ENCODE measurements at places on chromosomes 3 and 15.
A peak's percentile ranks its signal among the peaks of the same experiment; 100 is the strongest.

- no peak for DNase-seq
These were observed 21.6 kb upstream of the PRR23E start for GRCh38 chr3:127171320-127171719.

DNA sequence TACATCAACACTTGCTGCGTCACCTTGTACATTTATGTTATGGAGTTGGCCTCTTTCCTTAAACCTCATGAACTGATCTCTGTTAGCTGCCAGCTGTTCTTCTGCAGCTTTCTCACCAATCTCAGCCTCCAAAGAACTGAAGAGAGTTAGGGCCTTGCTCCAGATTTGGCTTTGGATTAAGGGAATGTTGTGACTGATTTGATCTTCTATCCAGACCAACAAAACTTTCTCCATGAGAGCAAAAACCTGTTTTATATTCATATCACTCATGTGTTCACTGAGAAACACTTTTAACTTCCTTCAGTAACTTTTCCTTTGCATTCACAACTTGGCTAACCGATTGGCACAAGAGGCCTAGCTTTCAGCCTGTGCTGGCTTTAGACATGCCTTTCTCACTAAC, 1156.0 kb upstream of the CADM2 start:
- DNase-seq = no peak

- DNase-seq = no peak
These were observed 51.5 kb downstream of the TJP1 start for GRCh38 chr15:29770796-29771195.

DNA sequence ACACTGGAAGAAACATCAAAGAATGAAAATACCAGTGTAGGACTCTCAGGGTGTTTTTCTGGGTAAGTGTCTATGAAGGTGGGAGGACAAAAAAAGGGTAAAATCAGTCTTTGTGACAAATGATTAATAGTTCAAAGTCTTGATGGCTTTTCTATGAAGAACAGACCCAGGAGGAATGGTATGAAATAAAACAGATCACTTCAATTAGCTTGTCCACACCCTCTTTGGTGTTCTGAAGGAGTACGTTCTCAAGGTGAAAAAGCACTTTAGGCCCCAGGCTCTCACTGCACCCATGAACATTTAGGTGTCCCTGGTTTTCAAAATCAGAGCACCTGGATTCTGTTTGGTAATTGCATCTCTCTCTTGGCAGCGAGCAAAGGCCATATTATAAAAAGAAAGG, 383.6 kb upstream of the NR2F2 start:
- DNase-seq = no peak

DNA sequence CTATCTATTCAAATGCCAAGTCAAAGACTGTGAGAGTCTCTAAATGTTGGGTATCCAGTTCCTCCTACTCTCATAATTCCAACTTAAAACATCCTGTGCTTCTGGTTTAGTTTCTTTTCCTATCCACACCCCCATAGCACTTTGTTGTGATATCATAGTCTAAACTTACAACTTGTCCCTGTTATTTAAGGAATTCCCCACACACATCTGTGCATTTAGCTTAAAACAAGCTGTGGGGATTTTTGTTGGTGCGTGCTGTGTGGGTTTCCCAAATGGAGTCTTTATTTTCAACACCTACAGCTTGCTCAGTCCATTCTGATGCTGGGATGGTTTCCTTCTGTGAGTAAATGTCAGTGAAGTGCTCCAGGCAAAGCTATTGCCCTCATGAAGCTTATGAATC, 167.3 kb downstream of the GMNC start:
- DNase-seq = no peak

DNA sequence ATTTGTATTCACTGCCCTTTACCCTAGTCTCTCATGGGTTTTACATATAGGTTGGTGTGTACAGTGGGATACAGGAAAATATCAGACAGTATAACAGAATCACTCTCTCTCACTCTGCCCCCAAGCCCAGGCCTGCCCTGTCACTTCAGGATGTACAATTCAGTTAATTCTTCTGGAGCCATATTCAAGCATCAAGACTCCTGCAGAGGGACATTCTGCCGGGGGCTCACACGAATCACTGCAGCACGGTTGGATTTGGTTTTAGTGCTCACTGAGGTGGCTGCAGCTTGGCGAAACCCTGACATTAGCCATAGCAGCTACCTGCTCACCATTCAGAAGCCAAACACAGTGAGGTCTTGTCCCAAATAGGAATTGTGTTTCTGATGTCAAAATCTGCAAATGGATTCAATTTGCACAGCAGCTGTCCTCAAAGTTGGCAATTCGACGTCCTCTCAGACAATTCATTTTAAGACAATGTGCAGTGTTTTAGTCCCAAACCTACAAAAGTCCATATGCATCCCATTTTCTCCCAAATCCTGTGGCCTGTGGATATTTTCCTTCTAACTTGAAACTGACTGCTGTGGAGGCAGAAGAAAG, 82.9 kb downstream of the CHSY1 start:
- DNase-seq = no peak

GRCh38 chr3:62084558-62084957, 288.8 kb downstream of the FEZF2 start:
- DNase-seq = no peak

DNA sequence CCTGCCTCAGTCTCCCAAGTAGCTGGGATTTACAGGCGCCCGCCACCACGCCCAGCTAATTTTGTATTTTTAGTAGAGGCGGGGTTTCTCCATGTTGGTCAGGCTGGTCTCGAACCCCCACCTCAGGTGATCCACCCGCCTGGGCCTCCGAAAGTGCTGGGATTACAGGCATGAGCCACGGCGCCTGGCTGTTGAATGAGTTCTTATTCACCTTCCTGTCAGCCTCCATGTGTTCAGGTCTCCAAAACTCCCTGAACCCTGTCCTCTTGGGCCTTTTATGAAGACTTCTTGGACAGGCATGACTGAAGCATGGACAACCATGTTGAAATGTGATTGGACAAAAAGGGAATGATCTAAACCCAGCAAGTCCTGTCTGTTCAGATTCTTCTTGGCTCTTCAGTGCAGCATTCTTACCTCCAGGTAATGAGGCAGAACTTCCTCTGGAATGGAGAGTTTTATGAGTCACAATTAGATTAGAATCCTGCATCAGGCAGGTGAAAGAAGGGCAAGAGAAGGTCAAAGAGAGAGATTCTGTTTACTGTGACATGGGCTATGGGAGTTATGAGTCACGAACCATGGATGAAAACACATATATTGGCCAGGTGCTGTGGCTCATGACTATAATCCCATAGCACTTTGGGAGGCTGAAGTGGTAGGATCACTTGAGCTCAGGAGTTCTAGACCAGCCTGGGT, 23.1 kb upstream of the EIF4A2 start:
- no peak for DNase-seq

- DNase-seq = no peak
These were observed 725.2 kb upstream of the GOLIM4 start for GRCh38 chr3:168820810-168821415.

- no peak for DNase-seq
These were observed 414.0 kb upstream of the ZNF717 start for GRCh38 chr3:76199382-76199781.

- no peak for DNase-seq
These were observed 26.0 kb downstream of the SLC6A6 start for GRCh38 chr3:14428087-14429033.

DNA sequence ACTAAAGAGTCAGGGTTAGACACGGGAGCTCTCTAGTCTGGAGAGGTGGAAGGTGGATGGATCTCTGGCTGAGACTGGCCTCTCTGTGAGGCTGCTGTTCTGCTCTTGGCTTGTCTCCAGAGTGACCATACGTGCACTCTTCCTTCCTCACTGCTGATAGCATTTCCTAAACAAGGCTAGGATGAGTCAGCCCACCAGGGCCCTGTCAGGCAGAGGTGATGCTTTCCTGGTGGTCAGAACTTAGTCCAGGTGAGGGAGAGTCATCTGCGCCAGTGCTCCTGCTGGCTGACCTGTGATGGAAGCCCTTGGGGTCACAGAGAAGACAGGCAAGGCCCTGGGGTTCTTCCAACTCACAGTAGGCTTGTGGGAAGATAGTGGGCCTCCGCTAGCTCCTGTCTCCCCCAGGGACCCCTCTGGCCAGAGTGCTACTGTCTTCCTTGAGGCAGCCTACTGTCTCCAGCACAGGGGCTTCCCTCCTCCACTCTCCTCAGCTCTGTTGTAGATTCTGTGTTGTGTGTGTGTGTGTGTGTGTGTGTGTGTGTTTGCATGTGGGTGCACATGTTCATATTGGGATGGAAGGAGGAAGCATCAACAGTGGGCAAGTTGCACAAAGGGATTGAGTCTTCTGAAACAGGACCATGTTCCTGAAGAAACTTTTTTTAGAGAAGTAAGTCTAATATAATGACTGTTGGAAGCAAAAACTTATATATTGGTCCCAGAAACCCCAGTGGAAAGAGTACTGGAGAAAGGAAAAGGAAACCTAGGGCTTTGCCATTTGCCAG, 16.5 kb downstream of the ALPK3 start:
- no peak for DNase-seq

- DNase-seq = no peak
These were observed 74.6 kb downstream of the GREM1 start for GRCh38 chr15:32792436-32792835.

DNA sequence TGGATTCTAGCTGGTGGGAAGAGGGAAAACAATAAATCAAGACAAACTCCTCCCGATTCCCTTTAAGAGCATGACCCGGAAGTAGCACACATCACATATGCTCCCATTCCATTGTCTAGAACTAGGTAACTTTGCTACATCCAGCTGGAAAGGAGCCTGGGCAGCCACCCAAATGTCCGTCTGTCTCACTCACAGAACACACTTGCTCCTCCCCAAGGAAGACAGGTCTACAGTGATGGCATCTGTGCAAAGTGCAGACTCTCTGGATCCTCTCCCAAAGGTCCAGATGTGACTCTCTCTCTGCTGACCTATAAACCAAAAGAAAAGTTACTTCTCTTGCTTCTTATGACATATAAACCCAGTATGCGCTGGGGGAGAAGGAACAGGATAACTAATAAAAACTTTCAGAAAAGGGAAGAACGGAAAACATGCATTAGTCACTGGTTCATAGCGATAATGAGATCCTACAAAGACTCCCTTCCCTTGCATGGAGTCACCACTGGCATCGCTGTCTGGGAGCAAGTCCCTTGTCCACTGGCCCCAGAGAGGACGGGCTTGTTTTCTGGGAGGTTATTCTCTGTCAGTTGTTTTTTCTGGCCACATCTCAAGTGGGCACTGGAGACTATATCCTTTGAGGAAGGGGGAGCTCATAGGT, 29.8 kb upstream of the EPHB3 start:
- no peak for DNase-seq

DNA sequence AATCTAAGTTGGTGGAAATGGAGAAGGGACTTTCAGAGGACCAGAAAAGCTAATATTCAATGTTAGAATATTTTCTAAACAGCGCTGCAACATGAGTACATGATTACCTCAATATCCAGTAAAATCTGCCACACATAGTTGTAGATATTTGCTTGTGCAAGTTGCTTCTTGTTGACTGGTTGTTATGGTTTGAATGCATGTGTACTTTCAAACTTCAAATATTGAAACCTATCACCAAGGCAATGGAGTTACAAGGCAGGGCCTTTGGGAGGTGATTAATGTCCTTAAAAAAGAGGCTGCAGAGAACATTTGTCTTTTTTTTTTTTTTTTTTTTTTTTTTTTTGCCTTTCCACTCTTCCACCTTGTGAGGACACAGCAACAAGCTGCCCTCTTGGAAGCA, 49.9 kb downstream of the TMCO5A start:
- no peak for DNase-seq

- no peak for DNase-seq
These were observed 86.5 kb downstream of the B3GNT5 start for GRCh38 chr3:183339461-183340086.

GRCh38 chr3:69385723-69386555, at the start of gene FRMD4B:
Gene FRMD4B, minus strand, starts transcription at chr3:69386088. Its CDS starts 99 bp downstream, at chr3:69385989.
- peak; percentile 87 for DNase-seq

- DNase-seq = peak; percentile 50
These were observed 296.6 kb downstream of the SUCLG2 start for GRCh38 chr3:67357610-67358458.

DNA sequence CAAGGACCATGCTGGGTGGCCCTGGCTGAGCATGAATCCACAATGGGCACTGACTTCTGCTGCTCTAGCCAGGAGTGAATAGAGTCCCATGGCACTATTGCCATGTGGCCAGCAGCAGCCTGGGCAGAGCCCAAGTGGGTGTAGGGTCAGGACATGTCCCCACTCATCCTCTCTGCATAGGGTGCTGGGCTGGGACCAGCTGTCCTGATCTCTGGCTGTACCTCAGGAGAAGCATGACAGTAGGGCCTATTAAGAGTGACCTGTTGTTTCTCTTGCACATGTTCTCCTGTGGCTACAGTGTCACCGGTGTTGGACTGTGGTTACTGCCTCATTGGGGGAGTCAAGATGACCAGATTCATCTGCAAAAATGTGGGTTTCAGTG, 46.9 kb downstream of the DLEC1 start:
- DNase-seq = peak; percentile 9

DNA sequence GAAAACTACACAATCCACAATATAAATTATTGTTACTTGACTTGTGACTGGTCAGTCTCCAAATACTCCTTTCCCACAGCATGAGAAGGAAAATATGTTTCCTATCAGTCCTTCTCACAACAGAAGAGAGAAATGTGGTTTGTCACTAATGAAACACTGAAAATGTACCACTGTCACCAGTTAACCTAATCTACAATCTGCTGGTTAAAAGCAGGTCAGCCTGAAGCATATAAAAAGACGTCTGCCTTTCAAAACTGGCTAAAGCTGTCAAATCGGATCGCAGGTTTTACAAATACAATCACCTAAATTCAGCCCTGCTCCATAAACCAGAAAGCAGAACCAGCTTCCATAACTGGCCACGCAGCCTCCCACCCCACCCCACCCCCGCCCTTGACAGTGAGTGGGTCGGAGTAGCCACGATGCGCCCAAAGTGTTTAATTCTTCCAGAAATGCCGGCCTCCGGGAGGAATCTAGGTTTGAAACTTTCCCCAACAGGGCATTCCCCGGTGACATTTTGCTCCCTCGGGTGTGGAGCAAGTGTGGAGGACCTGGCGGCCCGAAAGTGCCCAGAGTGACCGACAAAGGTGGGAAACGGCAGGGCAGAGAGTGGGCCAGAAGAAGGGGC, 682 bp downstream of the ETFA start:
- no peak for DNase-seq

GRCh38 chr3:176814285-176814684, 383.0 kb downstream of the TBL1XR1 start:
- peak; percentile 62 for DNase-seq

DNA sequence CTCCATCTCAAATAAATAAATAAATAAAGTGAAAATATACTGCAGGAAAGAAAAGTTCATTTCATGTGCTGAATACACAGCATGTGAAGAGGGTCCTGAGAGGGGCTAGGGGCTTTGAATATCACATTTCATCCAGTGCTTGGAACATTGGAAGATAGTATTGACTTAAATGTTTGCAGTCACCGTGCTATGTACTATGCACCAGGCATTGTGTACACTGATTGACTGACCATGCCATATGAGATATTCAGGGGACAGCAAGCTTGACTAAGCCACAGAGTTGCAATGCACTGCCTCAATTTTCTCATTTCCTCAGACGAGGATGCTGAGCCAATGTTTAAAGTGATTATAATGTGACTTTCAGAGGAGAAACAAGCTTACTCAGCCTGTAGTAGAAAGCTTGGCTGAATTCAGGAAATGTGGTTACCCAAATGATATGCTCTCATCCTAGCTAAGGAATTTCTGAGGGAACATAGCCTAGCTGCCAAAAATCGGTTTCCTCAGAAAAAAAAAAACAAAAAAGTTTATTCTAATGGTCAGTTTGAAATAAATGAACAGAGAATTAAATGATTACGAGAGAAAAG, 557.9 kb downstream of the FGF12 start:
- DNase-seq = no peak
